Stomach (tissue), 19 donors: ENCODE measurements at places on chromosomes 13 and 19. TPM values are rescaled to one million over a fixed set of nuclear protein-coding genes. Genes with fewer than 3 reads are reported as not detected.

DNA sequence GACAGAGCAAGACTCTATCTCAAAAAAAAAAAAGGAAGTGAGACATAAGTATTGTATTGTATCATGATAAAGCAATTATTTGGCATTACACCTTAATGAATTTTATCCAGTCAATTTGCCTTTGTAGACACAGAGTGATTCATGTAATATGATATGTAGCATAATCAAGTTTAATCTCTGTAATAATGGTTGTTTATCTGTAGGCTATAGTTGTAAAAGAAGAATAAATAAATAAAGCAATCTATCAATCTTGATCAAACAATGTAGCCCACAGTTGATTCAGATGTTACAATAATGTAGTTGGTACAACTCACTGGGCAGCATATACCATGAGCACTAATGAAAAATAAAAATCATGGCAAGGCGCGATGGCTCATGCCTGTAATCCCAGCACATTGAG, 28.5 kb upstream of the CEACAM20 start:
- DNase-seq, result no peak

- peak; percentile 75 for DNase-seq
Observed at GRCh38 chr19:38975861-38976271, 324 bp upstream of the FBXO17 start.

GRCh38 chr13:74774264-74774663, 640.1 kb upstream of the KLF12 start:
- no peak for DNase-seq

DNA sequence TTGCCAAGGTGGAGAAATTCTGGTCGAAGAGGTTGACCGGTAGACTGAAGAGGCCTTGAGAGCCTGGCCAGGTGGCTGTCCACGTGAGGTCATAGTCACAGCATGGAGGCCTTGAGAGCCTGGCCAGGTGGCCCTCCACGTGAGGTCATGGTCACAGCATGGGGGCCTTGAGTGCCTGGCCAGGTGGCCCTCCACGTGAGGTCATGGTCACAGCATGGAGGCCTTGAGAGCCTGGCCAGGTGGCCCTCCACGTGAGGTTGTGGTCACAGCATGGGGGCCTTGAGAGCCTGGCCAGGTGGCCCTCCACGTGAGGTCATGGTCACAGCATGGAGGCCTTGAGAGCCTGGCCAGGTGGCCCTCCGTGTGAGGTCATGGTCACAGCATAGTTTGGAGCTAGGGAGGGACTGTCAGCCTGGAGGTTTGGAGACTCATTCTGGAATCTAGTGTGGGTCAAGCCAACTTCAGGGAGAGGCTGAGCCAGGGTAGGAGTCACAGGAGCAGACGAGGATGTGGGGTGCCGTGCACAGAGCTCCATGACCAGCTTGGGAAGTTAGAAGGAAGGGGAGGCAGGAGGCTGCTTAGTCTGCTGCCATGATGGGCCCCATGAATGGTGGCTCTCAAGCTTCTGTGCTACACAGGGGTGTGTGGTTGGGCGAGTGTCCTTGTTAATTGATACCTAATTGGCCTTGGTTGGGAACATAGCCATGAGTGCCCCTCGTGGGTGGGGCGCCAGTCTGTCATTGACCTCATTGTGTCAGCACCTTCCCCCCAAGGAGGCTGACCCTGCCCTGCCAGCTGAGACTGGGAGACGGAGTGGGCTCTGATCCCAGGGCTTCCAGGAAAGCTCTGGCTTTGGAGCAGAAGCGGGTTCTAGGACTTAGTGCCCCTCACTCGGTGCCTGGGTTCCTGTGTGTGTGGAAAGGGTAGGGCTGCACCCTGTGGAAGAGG, 4.0 kb downstream of the LENG9 start:
- no peak for DNase-seq

DNA sequence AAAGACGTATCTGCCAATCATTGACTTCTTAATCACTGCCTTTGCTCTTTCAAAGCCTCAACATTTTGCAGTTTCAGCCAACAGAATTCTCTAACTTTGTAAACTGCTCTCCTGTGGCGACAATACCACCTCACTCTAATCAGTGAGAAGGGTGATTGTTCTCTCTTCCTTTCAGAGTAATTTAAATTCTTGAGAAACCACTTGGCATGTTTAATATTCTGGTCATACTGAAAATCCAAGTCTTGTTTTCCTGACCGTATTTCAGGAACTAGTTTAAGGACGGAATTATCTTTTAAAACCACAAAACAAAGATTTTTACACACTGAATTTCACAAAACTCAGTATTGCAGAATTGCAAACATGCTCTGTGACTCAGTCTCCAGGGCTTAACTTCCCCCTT, 5.2 kb upstream of the CDC16 start:
- no peak for DNase-seq

GRCh38 chr19:5707576-5708575, 12.1 kb downstream of the LONP1 start:
- DNase-seq, result no peak

- DNase-seq, result no peak
Observed at GRCh38 chr19:33493401-33494275, 28.0 kb downstream of the PEPD start.

DNA sequence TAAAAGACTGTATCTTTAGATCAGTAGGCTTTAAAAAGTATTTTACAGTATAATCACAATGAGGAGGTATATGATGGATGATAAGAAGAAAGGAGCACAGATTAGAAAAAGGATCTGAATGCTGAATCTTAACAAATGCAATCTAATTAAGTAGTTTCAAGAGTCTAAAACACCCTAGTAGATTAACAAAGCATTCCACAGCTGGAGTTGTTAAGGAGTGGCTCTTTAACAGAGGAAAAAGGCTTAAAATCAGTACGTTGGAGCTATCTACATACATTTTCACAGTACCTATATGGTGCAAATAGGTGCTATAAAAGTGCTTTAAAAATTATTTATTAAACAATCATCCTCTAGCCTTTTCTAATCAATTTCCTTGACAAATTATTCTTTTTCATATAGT, 34.5 kb downstream of the TSC22D1 start:
- no peak for DNase-seq

GRCh38 chr13:60441761-60442160, 44.7 kb downstream of the TDRD3 start:
- no peak for DNase-seq

ACP7 gene
- total RNA-seq, result not detected

IL17D gene
- total RNA-seq, result 3.1 TPM
